ENCODE measurements at places on chromosomes 7 and 10.

DNA sequence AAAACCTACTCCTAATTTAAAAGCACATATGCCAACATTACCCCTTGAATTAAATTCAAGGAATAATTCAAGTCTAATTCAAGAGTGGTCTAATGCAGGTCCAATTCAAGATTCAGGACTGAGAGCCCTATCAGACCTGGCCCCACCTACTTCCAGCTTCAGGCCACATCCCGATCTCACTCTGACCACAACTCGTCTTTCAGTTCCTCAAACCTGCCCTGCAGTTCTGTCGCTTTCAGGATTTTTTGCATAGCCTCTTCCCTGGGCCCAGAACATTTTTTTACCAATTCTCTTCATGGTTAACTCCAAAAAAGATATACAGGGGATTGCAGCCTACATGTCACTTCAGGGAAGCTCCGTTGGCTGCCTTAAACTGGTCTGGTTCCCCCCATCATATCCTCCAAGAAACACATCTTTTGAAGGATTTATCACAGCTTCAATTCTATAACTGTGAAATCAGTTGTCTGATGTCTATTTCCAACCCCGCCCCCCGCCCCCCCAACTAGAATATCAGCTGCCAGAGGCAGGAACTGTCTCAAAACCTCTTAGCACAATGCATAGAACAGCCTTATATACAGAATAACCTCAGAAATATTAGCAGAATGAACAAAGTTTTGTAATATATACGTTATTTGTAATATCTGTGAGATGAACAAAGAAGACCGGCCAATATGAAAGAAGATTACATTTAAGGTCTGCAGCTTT, 20.8 kb downstream of the CCDC6 start:
- peak; percentile 19 for DNase-seq

GRCh38 chr10:49056356-49056755, 59.0 kb downstream of the VSTM4 start:
- no peak for DNase-seq

DNA sequence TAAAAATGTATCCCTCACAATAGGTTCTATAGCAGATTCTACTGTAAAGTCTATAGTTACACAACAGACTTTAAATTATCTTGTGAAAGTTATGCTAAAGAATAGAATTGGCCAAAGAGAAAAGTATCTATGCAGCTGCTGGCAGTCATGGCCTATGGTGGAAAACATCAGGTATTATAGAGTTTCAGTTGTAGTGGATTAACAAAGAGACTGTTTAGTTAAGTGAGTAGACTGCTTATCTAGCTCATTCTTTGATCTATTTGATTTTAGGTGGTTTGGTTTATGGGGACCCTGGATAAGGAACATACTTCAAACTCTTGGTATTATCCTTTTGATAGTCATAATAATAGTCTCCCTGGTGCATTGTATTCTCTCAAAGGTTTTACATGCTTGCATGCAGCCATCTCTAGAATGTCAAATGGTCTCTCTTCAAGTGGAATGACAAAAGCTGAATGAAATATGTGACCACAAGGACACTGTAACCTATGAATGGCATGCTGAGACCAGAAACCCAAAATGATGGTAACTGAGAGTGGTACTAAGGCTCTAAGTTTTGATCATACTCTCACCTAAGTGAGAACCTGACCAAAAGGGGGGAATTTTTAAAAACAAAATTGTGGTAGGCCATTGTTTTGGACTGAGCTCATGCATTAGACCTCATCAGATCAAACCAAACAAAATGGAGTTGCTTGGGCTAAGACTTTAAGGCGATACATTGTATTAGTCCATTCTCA, 54.9 kb upstream of the NAMPT start:
- DNase-seq, result no peak

DNA sequence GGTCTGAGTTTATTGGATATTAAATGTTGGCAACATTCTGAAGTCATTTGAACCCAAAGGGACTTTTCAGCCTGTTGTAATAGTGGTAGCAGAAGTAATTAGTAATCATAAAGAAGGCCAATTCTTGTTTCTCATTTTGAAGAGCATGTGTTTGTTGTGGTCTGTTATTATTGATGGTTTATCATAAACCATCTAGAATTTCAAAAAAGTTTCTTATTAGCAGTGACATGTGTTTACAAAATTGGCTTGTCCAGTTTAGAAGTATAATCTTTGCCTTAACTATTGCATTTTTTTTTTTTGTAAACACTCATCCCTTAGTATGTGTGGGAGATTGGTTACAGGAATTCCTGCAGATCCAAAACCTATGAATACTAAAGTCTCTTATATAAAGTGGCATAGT, 177.8 kb downstream of the BBS9 start:
- no peak for DNase-seq

DNA sequence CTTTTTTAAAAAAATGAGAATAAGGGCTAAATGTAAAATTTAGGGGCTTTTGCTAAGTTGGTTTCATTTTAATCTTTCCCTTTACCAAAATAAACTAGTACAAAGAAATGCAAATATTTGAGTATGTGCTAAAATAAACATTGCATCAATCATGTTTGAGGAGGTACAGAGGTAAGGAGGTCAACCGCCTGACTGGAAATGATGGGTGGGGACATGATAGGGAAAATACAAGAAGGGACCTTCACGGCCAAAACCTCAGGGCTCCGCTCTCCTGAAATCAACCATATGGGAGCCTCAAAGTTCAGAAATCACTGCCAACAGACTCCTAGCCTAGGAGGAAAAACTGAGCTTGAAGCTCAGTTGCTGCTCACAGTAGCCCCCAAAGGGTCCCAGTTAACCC, 207.6 kb downstream of the AHR start:
- no peak for DNase-seq
